Right forelimb (tissue), 1 donor: ENCODE measurements at places on chromosomes 5 and 9.

DNA sequence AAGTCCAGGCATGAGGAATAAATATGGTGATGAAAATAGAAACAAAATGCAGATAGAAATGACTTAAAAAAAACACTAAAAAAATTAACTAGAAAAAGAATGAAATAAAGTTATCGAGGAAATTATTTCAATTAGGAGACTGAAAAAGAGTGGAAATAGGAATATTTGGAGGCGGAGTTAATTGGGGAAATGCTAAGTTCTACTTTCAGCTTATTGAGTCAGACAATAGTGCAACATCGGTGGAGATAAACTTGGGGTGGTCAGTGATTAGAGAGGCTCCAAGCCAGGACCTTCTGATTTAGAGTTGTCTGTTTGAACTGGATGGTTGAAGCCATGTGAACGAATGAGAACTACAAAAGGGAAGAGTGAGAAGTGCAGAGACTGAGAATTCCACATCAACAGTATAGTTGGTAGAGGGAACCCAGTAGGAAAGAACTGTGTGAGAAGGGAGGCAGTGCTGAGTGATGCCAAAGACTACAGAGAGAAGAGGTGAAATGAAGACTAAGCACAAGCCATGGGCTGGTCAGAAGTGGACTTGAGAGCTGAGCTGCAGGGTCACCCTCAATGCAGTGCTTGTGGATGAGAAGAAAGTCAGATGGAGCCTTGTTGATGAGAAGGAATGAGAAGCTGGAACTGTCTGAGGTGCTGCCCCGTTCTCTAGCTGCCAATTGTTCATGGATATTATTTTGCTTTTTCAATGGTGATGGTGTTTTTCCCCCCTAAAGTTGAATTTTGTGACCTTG lies 160.7 kb downstream of the ICE1 start:
- DNase-seq, result no peak

DNA sequence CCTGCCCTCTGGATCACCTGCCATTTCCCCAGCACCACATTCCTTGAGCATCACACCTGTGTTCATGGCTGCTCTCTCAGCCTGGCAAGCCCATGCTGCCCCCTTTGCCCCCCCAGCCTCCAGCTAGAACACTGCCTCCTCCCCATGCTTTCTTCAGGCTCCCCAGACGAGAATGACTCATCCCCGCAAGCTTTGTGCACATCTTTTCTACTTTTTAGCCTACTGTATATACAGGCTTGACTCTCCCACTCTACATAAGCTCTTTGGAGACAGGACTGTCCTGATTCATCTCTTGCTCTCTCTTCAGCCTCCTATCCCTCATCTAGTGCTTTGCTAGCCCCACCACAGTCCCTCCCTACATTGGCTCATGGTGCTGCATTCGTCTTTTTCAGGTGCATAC lies 19.9 kb upstream of the GLIPR2 start:
- no peak for DNase-seq

DNA sequence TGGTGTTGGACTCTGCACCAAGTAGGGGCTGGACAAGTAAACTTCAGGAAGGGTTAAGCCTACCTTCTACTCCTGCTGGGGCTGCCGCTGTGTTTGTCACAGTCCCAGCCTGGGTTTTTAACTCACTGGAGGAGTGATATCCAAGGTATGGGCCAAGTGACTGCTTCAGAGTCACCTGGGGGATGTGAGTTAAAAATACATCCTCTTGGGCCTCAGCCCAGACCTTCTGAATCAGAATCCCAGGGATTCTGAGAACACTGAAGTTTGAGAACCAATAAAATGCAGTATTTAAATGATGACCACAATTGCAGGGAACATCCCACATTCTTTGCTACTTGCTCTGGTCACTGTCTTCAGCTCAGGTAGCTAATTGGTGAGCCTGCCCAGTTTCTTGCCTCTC lies 95.1 kb upstream of the DNAH5 start:
- DNase-seq, result no peak

DNA sequence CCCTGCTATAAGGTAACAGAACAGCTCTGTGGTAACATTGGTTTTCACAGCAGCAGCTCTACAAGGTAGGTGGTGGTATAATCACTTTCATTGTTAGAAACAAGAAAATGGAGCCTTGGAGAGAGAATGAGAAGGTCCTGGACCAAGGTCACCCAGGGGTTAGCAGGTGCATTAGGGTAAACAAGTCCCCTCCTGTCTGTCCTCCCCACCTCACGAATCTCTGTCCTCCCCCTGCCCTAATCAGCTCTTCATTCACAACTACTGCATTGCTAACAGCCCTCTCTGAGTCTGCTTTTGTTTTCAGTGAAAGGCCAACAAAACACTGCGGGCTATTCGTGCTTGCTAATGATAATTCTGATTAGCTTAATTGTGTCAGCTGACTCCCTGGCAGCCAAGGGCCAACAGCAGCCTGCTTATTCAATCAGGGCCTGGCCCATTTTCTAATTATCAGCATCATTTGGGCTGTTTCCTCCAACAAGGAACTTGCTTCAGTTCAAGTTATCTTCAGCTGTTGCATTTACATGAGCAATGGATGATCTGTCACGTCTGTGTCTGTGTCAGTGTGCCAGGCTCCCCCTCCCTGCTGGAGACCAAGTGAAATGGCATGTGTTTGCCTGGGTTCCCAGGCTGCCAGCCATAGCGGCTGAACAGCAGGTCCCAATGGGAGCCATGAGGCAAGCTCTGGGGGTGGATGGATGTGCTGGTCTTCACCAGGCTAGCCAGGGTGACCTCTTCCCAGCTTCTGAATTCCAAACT lies 56.7 kb upstream of the EQTN start:
- no peak for DNase-seq

- DNase-seq, result no peak
Observed at GRCh38 chr9:80352967-80353366, 781.2 kb downstream of the TLE4 start.

DNA sequence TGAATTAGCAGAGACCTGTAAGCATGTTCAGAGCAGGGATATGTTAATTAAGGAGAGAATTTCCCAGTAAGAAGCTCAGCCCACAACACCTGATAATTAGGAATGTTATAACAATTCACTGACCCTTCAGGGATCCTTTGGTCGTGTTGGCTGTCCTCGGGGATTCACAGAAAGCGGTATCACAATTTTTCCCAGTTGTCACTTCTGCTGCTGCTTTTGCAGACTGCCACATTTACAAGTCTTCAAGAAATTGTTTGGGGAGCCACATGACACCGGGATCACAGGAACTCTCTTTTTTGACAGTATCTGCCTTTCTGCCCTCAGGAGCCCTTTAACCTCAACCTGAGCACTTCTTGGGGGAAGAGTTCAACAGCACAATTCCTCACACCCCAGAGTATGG lies 265.5 kb downstream of the GLIS3 start:
- DNase-seq, result no peak

- no peak for DNase-seq
Observed at GRCh38 chr5:67037171-67037570, 159.4 kb downstream of the CD180 start.

- DNase-seq, result no peak
Observed at GRCh38 chr9:37083654-37084053, 36.7 kb upstream of the ZCCHC7 start.

- DNase-seq, result peak; percentile 43
Observed at GRCh38 chr5:51632793-51633192, 249.5 kb downstream of the ISL1 start.

- no peak for DNase-seq
Observed at GRCh38 chr5:170120576-170120975, 14.9 kb downstream of the FOXI1 start.

DNA sequence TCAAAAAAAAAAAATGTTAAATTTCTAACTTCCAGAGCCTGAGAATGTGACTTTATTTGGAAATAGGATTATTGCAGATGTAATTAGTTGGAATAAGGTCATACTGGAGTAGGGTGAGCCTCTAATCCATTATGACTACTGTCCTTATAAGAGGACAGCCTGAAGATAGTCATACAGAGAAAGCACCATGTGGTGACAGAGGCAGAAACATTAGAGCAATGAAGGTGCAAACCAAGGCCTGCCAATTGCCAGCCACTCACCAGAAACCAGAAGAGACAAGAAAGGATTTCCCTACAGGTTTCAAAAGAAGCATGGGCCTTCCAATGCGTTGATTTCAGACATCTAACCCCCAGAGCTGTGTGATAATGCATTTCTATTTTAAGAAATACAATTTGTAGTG lies 659.2 kb upstream of the CHD1 start:
- DNase-seq, result no peak

- DNase-seq, result no peak
Observed at GRCh38 chr9:82673919-82674318, 389.0 kb downstream of the RASEF start.
